ENCODE measurements at places on chromosomes 7 and 10. TPM values are rescaled to one million over a fixed set of nuclear protein-coding genes. Genes with fewer than 3 reads are reported as not detected.

GRCh38 chr7:988963-989529, 6.1 kb downstream of the CYP2W1 start:
- DNase-seq = no peak

- DNase-seq = no peak
These were observed 45.6 kb upstream of the FIGNL1 start for GRCh38 chr7:50495746-50496145.

- no peak for DNase-seq
These were observed 1.8 kb downstream of the GNG11 start for GRCh38 chr7:93923296-93923695.

DNA sequence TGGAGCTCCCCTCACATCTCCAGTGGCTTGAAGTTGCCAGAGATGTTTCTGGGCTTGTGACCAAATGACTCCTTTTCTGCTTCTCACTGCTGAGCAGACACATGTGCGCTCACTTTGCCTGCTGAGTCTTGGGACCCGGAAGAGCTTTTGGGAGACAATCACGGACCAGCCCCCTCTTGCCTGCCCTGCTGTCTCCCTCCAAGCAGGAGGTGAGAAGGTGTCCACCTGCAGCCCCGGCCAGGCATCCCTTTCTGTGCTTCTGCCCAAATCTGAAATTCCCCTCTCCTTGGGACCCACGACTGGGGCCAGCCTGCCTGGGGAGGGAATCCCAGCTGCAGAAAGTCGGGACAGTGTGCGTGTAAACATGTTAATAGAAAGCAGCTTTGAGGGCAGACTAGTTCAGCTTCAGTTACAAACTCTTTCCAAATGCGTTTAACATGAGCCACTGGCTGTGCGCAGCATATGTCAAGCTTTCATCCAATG, 31.7 kb downstream of the HTRA1 start:
- DNase-seq = no peak

DNA sequence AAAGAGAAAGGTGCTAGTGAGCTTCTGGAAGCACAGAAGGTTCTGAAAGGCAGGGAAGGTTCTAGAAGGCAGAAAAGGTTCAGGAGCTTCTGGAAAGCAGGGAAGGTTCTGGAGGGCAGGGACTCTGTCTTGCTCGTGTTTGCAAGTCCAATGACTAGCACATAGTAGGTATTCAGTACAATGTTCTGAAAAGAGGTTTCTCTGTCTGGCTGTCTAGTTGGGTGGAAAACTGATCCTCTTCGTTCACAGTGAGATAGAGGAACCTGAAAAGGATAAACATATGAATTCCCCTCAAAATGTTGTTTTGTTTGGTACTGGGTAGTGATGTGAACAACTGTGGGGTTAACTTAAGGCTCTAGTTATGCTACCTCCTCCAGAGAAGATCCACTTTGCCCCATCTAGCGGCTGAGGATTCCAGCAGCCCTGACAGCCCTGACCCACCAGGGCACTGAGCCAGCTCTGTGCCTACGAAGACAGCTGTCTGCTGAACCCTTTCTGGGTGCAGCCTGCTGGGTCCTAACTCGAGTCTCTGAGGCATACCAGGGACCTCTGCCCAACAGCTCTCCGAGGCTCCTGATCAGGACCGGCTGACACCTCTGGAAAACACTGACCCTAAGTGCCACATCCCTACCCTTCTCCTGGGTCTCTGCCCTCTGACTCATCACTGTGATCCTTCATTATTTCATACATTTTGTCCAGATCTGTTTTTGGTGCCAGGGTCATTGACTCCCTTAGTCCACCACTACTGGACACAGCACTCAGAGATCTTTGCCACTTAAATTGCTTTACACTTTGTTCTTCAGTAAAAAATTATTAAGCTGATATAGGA, 15.4 kb downstream of the PTPRN2 start:
- no peak for DNase-seq

The LAMB1 gene
- not detected for total RNA-seq

The GIMAP1 gene
- 21.0 TPM for total RNA-seq

- no peak for DNase-seq
These were observed 45.3 kb upstream of the OSBPL3 start for GRCh38 chr7:25025218-25025671.

- no peak for DNase-seq
These were observed 121.8 kb downstream of the CUX1 start for GRCh38 chr7:101939136-101939695.

DNA sequence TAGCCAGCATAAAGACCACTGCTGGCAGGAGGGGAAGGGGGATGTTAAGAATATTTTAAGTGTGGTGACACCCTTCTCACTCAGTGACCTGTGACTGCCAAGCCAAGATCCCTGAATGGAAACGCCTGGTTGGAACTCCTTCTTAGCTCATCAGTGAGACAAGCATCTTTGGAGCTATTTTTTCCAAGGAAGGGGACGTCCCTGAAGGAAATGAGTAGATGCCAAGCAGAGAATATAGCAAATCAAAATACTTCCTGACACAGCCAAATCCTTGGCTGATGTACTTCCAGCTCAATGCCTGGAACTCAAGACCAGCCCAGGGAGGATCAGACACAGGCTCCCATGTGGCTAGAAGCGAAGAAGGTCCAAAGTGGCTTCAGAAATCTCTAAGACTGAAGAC, 82.2 kb downstream of the SORBS1 start:
- DNase-seq = no peak

DNA sequence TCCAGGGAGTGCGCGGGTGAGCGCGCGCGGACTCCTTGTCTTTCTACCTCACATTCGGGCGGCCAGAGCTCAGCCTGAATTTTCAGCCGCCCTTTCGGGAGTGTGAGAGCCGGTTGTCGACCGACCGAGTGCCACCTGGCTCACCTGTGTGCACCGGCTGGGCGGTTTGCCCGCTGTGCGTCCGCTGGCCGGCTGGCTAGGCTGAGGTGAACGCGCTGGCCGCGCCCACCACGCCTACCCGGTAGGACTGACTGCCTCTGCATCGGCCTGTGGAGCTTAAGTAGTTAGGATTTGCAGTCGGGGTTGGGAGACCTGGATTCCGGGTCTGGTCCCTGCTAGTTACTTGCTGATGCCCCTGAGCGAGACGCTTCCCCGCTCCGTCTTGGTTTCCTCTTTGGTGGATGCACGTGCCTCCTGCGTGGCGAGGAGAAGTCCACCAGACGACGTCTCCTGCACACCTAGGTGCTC, 553 bp downstream of the TSPAN15 start:
- no peak for DNase-seq

- no peak for DNase-seq
These were observed 55.7 kb upstream of the IL6 start for GRCh38 chr7:22671177-22671879.

DNA sequence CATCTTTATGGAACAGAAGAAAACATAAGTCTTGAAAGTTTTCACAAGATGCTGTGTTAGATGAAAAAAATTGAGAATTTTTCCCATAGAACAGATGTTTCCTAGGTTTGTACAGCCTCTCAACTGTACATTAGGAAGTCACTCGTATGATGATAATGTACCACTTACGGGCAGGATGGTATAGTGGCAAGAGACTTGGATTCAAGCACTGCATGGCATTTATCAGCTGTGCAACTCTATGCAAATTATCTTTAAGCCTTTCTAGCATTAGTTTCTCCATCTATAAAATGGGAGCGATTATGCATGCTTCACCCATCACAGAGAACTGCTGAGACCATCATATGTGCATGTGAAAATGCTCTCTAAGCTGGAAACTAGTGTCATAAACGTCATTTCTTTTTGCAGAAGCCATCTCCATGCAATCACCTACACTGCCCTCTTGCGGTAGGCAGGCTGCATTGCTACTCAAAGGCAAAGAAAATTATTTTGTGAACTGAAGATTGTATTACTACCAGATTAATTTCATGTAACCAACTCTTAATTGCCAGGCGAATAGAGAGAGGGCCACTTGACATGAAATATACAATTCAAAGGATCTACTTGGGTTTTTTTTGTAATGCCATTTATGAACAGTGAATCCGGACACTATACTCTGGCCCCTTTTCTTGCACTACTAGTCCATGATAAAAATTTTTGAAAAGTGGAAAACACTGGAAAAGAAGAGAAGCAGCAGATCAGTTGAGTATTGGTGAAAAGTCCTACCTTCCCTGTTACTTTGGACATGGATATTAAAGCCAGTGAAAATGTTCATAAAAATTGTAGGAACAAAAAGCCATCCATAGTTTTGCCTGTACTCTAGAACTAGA, 102.3 kb downstream of the JAZF1 start:
- DNase-seq = peak; percentile 51

DNA sequence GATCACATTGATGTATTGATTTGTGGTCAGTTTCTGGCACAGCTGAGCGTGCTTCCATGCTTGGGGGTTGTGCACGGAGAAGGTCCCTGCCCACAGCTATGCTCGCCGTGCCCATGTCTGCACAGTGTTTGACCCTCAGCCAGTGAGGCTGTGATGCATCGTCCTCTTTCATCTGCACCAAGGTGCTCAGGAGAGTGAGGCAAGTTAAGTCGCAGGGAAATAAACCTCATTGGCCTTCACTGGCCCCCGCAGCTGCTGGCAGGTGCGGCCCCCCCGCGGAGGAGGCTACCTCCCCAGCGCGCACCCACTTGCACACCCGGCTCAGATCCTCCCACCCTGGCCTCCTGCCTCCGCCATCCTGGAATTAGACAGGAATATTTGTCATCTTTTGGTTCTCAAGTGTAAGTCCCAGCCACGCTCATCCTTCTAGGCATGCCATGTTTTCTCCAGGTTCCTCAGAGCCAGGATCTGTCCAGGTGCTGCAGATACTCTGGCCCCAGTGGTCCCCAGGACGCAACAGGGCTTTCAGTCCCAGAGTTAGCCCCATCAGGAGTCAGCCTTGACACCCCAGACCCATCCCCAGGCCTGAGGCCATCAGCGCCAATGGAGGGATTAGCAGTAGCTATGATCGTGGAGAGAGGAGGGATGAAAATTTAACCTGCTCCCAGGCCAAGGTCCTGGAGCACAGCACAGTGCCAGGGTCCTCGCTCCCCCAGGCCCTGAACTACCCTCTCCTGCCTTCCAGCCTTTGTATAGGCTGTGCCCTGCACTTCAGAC, 93.7 kb downstream of the OAT start:
- peak; percentile 9 for DNase-seq

- DNase-seq = peak; percentile 76
These were observed at the start of gene CREB3L2 for GRCh38 chr7:138001529-138002095. CREB3L2 (minus strand) TSS chr7:138002086; CDS start chr7:138001705, 381 bp downstream.

DNA sequence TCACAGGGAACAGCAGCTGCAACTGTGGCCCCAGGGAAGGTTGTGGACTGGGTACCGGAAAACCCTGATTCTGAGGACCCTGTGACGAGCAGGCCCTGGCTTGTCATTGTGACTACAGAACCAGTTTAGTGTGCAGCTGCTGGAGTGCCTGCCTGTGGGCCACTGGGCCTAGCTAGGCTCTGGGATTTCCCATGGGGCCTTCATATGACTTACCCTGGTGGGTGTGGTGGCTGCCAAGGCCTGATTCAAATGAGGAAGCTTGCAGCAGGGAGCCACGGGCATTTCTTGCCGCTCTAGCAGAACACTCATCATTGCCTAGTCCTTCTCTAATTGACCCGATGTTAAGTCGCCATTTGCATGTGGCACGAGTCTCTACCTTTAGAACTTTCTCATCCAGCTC, 14.7 kb upstream of the CAMK2G start:
- no peak for DNase-seq

DNA sequence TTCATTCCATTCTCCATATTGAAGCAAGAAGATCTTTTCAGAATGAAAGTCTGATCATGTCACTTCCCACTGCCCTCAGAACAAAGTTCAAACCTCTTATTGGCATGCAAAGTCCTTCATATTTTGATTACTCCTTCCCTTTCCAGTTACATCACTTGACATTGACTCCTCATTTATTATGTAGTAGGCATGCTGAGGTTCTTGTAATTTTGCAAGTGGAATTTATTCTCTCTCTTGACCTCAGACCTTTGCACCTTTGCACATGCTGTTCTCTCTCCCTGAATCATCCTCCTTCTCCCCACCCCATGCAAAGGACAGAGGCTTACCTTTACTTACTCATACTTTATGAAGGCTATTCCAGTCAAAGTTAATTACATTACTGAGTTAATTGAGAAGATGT, 13.0 kb downstream of the ITPRID1 start:
- DNase-seq = no peak

- DNase-seq = no peak
These were observed 3.2 kb downstream of the CCNJ start for GRCh38 chr10:96046546-96046945.

The MPP7 gene
- 4.3 TPM for total RNA-seq

- DNase-seq = no peak
These were observed 2.2 kb downstream of the MAP3K8 start for GRCh38 chr10:30436191-30436611.

- DNase-seq = no peak
These were observed 11.1 kb upstream of the EMX2 start for GRCh38 chr10:117531371-117532002.

DNA sequence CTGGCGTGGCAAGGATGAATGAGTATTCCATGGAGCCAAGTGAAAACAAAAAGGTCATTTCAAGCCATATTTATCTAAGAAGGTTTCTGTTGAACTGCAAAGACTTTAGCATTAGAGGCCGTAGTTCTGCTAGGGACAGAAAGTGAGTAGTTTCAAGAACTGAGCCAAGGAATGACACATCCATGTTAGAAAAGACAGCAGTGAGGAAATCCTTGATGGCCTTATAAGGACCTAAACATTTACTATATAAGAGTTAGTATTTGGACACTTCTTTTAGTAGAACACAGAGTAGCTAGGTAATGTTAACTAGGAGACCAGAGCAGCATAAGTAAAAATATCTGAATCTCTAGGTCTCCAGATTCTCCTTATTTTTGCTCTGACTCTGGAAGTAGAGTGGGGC, 329.8 kb upstream of the SEMA3D start:
- DNase-seq = no peak

DNA sequence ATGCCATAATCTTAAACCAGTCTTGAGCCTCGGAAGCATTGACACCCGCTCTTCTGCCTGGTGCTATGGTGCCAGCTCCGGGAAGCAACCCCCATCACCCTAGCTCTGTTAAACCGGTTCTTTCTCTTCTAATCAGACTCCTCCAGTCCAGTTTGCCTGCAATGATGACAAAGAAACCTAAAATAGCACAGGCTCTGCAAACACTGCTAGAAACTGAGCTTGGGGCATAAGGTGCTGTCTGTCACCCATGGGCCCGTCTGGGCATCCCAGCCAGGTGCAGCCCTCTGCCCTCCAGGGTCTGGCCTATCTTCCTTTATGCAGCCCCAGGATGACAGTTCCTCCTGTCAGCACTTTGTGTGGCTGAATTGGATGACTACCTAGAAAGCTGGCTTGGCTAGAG, 14.2 kb upstream of the CAMK2G start:
- DNase-seq = no peak

The CFAP58 gene
- total RNA-seq = 0.45 TPM

The SUN3 gene
- total RNA-seq = not detected

The EGFR gene
- total RNA-seq = not detected

The ZNF804B gene
- total RNA-seq = not detected

- DNase-seq = peak; percentile 89
These were observed 12.0 kb downstream of the DAGLB start for GRCh38 chr7:6435486-6436384.

The SPAM1 gene
- not detected for total RNA-seq

The POLR2J3 gene
- total RNA-seq = 24.9 TPM

The TRIM73 gene
- 9.0 TPM for total RNA-seq

GRCh38 chr10:7511612-7512011, 100.8 kb upstream of the SFMBT2 start:
- DNase-seq = no peak

The SAP25 gene
- total RNA-seq = 29.1 TPM

The TRRAP gene
- total RNA-seq = 47.8 TPM
